Brain (organoid and tissue), 16 donors: ENCODE measurements at places on chromosomes 5 and 9.

GRCh38 chr5:51378448-51379330 lies 4.6 kb upstream of the ISL1 start:
- DNase-seq: peak; percentile 25

- DNase-seq: no peak
Measured at GRCh38 chr5:33321026-33321425, 119.7 kb upstream of the TARS1 start.

- DNase-seq: no peak
Measured at GRCh38 chr9:7153566-7153965, 395.8 kb downstream of the KDM4C start.

DNA sequence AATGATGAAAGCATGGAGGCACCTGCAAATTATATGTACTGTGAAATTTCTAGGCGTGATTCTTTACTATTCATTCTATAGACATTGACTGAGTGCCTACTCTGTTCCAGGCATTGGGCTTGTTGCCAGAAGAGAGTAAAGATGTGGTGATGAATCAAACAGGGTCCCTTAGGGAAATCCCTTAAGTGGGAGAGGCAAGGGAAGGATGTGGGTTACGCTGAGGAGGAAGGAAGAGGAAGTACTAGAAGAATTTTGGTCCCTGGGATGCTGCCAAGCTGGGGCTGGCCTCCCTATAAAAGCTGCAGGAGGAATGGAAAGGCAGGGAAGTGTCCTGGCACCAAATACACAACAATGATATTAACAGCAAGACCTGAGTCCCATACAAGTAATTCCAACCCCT lies 76.7 kb upstream of the SPOCK1 start:
- no peak for DNase-seq

GRCh38 chr5:128764601-128765310 lies 200.5 kb upstream of the SLC27A6 start:
- no peak for DNase-seq

- no peak for DNase-seq
Measured at GRCh38 chr9:35272989-35273388, 111.2 kb downstream of the UNC13B start.

DNA sequence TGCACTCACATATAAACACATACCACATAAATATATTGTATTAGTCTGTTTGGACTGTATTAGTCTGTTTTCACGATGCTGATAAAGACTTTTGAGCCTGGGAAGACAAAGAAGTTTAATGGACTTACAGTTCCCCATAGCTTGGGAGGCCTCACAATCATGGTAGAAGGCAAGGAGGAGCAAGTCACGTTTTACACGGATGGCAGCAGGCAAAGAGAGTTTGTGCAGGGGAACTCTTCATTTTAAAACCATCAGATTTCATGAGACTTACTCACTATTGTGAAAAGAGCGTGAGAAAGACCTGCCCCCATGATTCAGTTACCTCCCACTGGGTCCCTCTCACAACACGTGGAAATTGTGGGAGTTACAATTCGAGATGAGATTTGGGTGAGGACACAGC lies 133.4 kb downstream of the FER start:
- DNase-seq: no peak

DNA sequence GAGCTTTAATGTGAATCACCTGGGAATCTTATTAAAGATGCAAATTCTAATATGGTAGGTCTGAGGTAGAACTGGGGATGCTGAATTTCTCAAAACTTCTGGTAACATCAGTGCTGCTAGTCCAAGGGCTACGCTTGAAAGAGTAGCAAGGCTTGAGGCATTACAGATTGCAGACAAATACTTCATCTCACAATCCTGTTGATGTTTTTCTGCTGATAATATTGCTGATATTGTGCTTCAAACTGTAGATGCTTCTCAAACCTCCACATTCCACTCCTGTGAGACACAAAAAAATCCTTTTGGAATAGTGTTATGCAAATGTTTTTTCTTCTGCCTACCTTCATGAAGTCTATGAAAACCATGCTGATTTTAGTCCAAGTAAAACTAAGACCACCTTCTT lies 139.5 kb downstream of the SAXO1 start:
- no peak for DNase-seq

DNA sequence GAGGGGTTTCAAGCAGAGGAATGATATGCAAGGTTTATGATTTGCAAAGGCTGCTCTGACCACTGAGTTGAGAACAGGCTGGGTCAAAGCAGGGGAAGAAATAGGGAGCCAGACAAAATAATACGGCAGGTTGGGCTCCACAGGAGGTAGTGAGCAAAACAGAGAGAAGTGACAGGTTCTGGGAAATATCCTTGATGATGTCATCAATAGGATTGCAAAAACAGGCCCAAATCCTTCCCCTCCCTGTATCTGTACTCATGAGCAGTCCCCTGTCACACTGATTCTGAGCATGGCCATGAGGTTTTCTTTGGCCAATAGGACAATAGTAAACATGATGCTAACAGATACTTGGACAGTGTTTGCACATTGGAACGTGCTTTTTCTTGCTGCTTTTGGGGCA lies 471.8 kb upstream of the BRINP1 start:
- no peak for DNase-seq

DNA sequence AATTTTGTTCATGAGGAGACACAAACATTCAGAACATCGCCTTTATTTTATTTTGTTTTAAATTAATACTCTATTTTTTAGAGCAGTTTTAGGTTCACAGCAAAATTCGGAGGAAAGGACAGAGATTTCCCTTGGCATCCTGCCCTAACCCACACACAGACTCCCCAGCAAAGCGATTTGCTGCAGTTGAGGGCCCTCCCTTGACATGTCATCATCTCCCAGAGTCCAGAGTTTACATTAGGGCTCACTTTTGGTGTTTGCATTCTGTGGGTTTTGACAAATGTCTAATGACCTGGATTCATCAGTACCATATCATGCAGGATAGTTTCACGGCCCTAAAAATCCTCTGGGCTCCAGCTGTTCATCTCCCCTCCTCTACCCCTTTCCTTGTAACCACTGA lies 33.6 kb upstream of the COL5A1 start:
- DNase-seq: no peak

- peak; percentile 83 for DNase-seq
Measured at GRCh38 chr5:158164296-158165047, 305.5 kb upstream of the CLINT1 start.

DNA sequence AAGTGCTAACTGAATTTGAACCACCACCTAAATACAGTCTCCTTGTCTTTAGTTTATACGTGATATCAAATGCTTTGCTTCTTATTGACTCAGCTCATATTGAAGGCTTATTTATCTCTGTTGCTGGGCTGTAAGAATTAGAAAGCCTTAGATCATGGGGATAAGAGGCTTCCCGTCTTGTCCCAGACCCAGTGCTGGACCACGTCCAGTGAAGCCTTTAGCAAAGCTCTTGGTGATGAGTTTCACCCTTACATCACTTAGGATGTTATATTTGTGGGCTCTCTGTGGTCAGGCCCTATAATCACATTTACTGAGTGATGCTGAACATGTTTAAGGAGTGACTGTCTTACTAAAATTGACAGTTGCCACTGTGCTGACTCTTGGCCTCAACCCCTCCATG lies 11.2 kb downstream of the FAM240B start:
- no peak for DNase-seq

DNA sequence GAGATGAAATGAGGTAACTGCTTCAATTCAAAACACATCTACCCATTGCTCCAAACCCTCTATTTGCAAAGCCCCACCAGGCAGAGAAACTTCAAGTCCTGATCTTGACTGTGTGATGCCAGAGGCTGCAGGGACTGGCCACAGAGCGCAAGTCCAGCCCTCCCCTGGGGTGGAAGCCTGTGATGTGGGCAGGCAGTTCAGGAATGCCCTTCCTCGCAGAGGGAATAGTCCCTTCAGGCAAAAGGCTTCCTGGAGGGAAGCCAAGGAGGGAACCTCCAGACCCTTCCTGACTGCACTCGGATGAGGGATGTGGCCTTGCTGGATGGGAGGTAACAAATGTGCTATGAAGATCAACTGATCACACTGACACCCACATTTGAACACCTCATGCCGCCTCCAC lies 131.2 kb downstream of the SLIT3 start:
- DNase-seq: no peak

- DNase-seq: no peak
Measured at GRCh38 chr9:119768266-119768665, 399.0 kb upstream of the BRINP1 start.

- no peak for DNase-seq
Measured at GRCh38 chr5:87298692-87299362, 31.1 kb downstream of the RASA1 start.

DNA sequence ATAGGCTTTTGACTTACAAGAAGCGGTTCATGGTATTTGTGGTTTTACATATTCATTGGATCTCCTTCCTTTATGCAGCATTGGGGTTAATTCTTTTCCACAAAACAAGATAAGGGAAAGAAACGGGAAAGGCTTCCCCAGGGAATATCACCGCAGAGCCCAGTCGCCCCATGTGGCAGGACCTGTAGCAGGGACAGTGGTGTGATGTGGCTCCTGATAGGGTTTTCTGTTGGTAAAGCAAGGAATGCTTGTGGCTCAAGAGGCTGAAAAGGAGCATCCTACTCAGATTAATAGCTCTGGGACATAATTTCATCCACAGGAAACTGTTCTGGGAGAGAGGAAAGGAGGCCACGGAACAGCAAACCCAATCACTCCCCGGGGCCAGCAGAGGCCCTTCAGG lies 699.9 kb downstream of the MTRR start:
- DNase-seq: no peak

GRCh38 chr5:63351164-63351563 lies 611.1 kb downstream of the HTR1A start:
- DNase-seq: no peak

DNA sequence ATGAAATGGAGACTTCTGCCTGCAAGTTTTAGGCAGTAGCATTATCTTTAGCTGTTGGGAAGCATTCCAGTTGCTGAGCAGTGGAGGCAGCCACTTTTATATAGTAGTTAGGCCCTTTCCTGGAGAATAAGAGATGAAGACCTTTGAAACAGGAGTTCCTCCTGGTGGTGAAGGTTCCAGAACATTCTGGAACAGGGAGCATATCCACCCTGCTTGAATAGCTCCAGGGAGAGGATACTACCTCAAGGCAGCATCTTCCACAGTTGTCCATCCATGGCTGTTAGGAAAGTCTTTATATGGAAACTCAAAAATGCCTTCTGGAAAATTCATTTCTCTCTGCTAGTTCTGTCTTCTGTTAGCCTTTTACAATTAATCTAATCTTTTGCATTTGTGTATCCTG lies 3.0 kb downstream of the ASPN start:
- no peak for DNase-seq

GRCh38 chr5:71738662-71739361 lies 19.7 kb downstream of the CARTPT start:
- DNase-seq: no peak

DNA sequence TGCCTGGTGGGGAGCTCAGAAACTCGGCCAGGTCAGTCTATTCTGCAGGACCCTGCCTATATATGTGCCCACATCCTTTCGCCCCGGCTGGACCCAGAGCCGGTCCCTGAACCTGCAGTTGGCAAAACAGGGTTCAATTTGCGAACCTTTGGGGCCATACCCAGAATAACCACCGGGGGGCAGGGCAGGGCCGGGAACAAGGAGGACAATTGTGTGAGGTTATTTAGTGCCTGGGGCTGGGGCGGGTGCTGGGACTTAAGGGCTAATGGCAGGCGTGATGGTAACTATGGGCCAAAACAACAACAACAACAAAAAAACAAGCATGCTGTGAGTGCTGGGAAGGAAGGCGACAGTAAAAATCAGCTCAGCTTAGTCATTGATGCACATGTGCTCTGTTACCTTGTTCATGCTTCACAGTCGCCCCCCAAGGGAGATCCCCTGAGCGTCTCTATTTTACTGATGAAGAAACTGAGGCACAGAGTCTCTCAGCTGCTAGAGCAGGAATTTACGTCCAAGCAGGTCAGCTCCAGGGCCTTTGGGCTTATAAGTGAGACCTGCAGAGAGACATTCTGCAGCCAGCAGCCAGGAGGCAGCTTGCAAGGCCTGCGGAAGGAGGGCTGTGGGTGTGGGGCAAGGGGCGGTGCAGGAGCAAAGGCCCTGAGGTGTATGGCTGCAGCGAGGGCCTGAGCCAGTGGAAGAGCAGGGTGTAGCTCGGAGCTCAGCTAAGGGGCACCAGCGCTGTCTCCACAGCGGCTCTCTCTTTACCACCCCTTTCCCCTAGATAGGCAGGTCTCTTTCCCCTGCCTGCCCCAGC lies 106.0 kb downstream of the PHF2 start:
- DNase-seq: peak; percentile 21

GRCh38 chr5:128216860-128217531 lies 133.4 kb downstream of the SLC12A2 start:
- peak; percentile 26 for DNase-seq

DNA sequence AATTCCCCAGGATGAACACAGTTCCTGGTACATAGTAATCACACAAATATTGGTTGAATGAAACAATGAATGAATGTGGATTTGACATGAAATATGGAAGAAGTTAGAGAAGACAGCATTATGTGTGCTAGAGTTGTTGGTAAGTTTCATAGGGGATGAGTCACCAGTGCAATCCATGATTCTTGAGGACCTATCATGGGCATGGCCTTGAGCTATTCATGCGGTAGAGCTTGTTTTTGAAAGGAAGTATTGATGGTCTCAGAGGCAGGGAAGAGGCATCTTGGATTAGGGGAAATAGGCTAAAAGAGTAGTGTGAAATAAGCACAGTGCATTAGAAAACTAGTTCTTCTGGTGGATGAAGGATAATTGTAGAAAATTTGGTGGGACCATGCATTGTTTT lies 22.1 kb downstream of the SPATA31D1 start:
- no peak for DNase-seq

DNA sequence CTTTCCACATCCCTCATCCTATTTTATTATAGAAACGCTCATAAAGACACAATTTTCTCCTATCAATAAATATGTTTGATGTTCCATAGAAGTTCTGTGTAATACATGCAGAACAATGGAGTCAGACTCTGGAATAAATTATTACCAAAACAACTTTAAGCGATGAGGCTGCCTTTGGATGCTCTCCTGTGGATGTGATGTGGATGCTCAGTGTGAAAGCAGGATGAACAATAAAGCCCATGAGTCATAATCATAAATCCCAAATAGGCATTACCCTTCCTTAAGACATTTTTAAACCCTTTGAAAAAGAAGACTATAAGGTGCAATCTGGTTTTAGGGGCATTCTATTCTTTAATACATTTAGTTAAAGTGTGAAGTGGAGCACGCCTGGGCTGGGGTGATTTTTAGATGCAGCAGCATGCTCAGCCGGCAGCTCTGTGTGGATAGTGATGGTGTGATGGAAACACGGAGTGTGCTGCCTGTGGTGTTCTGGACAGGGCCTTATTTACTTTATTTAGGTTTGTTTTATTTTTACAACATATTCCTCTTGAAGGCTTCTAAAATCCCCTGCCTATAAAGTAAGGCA lies 991.4 kb downstream of the PTPRD start:
- no peak for DNase-seq
